ENCODE measurements at places on chromosomes 4 and X. TPM values are rescaled to one million over a fixed set of nuclear protein-coding genes. Genes with fewer than 3 reads are reported as not detected.

DNA sequence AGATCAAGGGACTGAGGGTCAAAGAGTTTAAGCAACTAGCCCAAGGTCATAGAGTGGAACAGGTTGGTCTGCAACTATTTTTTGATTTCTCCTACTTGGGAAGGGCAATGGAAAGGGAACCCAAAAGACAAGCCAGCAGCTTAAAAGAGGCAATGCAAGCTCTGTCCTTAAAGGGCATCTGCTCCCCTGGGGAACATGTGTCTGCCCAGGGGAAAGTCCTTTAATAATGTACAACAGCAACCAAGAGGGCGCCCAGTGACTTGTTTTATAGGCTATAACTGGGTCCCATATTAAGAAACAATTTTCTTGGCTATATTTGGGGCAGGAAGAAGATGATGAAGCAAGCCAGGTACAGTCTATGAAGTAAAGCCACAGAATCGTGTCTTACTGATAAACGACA, 54.7 kb upstream of the RBM47 start:
- no peak for DNase-seq

GRCh38 chr4:42344749-42345148, 52.5 kb upstream of the SHISA3 start:
- DNase-seq = no peak

- DNase-seq = no peak
Measured at GRCh38 chr4:80576796-80577195, 241.3 kb downstream of the CFAP299 start.

DNA sequence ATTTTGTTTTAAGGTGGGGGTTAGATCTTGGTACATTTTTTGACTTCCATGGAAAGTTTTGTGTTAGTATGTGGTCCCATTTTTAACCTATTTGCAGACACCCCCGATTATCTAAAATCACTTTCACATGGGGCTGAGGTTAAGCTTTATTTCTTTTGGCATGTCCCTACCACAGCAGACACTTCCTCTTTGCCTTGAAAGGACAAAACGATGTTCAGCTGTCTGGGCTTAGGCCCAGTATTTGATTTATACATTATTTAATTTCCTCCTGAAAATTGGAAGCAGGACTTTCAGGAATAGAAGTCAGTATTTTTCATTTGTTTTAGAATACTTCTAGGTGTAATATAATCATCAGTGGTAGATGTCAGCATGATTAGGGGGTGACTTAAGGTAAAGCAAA, 112.4 kb upstream of the SPRY1 start:
- DNase-seq = no peak

DNA sequence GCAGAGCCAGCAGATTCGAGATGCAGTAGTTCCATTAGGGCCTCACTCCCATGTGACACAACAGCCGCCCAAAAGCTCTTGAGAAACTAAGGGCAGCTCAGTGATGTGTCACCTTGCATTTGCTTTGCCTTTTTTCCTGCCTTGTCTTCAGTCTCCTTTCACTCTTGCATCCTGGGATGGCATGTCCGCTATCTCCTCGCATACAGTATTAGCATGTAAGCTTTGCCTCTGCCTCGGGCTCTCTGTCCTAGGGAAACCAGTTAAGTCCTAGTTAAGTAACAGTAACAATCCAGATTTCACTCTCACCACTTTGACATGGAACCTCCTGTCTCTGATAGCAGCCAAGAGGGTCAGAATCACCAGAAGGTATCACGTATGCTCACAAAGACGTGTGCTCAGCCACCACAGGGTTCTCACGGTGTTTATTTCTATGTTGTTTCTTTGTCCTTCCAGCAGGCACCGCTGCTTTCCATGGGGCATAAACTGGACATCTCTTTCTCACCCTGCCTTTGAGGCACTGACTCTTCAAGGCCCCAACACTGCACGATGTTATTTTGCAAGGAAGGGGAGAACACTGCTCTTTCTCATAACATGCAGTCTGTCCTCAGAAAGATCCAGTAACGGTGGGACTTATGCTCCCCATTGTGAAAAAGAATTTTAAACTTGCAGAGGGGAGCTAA, 26.7 kb upstream of the SORBS2 start:
- no peak for DNase-seq

DNA sequence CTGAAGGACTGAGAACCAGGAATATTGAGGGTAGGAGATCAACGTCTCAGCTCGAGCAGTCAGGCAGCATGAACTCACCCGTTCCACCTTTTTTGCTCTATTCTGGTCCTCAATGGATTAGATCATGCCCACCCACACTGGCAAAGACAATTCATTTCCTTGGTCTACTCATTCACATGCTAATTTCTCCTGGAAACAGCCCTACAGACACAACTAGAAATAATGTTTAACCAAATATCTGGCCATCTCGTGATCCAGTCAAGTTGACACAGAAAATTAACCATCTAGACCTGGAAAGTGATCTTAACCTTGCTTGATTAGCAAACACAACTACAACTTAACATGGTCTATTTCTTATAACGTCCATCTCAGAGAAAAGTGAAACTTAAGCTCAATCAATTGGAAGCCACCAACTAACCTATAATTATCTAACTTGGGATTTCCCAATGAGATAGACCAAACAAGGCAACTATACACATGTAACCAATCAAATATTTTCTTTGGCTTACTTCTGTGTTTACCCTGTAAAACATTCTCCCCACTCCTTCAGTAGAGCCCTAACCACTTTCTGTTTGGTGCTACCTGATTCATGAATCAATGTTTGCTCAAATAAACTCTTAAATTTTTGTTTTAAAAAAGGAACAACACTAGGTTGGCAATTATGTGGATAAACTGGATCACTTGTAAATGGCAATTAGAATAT, 69.7 kb upstream of the MAMLD1 start:
- no peak for DNase-seq

DNA sequence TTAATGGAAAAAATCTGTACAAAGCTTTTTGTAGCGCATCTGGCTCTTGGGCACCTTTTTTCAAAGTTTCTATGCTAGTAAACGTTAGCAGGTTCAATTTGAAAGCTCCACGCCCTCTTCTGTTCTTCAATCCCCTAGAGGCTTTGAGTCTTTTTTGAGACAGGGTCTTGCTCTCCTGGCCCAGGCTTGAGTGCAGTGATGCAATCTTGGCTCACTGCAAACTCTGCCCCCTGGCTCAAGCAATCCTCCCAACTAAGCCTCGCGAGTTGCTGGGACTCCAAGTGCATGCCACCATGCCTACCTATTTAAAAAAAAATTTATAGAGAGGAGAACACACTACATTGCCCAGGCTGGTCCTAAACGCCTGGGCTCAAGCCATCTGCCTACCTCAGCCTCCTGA, 9.2 kb downstream of the RXFP1 start:
- DNase-seq = no peak

DNA sequence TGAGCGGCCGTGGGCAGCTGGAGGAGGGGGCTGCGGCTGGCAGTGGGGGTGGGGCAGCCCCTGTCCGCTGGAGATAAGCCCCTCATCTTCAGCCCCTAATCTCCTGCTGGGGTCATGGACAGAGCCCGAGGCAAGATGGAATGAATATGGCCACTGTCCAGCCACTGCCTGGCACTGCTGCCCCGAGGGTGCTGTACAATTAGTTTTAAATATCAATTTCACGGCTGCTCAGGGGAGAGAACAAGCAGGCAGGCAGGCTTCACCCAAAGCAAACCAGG, 64.1 kb upstream of the NKX1-1 start:
- no peak for DNase-seq

DNA sequence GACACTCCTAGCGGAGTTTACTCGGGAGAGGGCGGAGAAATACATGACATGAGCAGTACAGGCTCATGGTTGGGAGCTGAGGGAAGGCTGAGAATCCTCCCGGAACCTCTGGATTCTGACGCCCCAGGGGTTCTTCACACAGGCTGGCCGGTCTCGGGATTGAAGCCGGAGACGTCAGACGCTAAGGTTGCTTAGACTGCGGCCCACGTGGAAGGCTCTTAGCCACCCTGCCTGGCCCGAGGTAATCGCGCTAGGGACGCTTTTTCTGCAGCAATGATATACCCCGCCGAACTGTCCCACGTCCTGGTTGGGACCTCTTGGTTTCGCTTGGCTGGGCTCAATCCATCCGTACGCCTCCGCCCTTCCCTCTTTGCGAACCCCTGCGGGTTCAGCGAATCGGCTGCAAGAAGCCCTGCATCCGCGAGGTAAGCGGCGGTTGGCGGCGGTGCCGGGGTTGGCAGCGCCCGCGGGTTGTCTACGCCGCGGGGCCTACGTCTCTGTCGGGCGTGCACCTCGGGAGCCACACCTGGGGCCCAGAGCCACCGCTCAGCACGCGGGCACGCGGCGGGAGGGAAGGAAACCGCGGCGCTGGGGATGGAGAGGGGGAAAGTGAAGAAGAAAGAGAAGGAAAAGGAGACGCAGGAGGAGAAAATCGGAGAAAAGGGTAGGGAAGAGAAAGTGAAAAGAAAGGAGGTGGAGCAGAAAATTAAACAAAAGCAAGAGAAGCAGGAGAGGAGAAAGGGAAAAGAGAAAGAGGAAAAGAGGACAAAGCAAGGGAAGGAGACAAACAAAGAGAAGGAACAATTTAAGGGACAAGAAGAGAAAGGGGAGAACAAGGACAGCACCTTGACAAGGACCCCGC, at the start of gene ARL9:
ARL9 (plus strand) TSS at position 523 of the 862 bp plus-strand sequence; CDS start at position 595, 72 bp downstream.
- DNase-seq = peak; percentile 64

GRCh38 chr4:5814421-5814820, 78.5 kb downstream of the CRMP1 start:
- no peak for DNase-seq

GNRHR gene
- not detected for total RNA-seq
